ENCODE measurements at places on chromosomes 1 and 21.

GRCh38 chr21:29145354-29145782, 14.9 kb downstream of the MAP3K7CL start:
- DNase-seq: no peak

DNA sequence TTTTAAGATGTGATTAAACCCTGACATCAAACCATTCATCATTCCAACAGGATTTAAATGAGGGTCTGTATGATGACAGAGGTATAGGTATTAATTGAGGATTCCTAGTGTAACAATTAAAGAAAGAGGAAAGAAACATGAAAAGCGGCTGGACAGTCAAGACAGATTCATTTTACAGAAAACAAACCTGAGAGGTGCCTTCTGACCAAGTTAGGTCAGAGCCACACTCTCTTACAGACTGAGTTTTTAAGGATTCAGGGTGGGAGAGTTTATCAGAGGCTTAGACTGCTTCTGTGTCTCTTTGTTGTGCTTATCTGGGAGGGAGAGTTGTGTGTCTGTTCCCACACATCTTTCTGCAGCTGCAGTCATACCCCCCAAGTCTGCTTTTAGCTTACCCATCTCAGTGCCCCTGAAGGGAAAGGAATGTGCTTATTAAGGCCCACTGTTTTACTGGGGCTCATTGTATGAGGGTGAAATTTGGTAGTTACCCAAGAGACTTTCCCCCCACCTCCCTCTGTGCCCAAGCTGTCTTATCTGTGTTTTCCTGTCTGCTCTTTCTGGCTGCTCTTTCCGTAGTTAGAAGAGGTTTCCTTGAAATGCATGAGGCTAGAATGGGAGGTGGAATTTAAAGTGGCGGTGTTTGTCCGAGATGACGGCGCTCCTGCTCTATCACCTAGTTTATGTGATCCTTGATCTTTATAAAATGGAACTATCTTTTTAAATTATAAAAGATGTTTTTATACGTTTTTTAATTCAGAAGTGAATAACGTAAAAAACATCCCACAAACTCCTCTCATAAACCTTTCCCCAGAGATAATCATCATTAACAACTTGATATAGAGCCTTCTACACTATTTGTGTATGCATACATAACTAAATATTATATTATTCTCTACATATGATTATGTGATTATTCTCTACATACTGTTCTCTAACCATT, 96.0 kb upstream of the TNFSF4 start:
- no peak for DNase-seq

DNA sequence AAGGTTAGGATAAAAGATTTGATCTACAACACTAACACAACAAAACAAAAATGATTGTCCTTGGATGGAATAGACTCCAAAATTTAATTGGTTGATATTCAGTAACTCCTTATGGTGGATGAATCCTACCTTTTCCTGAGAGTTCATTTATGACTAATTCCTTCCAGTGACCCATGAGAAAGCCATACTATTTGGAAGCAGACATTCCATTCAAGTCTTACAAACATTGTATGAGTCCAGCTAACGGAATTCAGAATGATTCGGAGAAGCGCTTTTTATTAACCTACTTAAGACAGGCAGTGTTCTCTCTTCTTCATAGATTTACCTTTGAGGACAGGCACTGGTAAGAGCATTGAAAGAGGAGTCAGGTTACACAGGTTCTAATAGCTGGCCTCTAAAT, 155.6 kb upstream of the ZNF648 start:
- DNase-seq: no peak

DNA sequence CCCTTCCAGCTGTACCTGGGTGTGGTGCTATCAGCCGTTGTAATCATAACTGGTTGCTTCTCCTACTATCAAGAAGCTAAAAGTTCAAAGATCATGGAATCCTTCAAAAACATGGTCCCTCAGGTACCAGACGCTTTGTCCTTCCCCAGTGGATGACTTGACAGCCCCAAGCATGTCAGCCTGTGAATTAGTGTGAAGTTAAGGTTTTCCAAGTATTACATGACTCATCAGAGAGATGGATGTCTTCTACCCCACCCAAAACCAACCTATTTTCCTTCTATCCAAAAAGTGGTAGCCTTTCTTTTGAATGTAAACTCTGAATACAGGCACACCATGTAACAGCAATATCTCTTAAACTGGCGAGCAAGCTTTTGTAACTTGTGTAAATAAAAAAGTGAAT, 15.1 kb downstream of the ATP1A1 start:
- DNase-seq: no peak

GRCh38 chr1:114820392-114820791, 34.3 kb upstream of the SYCP1 start:
- DNase-seq: no peak

DNA sequence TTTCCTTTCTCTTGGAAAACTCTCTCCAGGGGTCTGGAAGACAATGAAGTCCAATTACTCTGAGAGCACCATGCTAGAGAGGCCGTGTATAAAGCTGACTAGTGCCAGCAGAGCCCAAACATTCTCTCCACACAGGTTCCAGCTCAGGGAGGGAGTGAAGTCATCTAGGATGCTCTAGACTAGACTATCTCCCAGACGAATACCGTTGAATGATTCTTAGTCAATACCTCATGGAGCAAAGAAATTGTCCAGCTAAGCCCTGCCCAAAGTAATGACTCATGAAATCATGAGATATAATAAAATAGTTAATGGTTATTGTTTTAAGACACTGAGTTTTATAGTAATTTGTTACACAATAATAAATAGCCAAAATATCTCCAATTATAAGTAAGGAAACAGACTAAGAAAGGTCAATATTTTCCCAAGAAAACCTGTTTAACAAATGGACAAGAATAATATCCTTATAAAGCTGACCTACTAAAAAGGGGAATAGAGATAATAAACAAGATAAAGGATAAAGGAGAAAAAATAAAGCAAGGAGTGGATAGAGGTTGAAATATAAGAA, 163.9 kb upstream of the LRRC7 start:
- DNase-seq: no peak

DNA sequence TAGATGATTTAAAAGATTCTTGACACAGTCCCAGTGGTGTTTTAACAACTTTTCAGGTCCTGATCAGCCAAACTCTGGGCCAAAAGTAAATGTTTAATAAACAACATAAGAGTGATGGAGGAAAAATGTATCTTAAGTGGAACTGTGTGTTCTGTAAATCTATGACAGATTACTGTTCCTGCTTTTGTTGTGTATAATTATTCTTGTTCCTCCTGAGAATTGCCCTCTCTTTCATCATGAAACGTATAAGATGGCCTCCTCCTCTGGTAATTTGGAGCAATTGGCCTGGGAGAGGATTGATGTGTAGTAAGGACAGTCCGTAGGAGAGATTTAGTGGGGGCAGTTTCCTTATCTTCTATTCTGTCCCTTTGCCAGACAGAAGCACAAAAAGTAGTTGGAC, 34.5 kb downstream of the GALNT2 start:
- no peak for DNase-seq

DNA sequence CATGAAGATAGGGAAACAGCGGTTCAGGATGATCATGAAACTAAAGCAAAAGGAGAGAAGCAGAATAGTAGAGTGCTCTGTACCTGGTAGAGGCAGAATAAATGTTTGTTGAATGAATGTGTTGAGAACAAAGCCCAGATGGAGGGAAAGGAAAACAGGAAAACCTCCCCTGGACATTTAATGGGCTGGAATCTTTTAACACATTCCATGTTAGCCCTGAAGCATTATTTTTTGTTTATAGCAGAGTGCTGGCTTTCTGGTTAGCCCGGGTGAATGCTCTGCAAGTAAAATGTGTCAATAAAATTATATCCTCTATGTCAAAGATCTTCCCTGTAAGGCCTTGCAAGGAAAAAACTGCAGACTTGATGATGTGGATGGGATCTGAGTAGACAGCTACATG, 60.2 kb downstream of the ABCA4 start:
- no peak for DNase-seq

DNA sequence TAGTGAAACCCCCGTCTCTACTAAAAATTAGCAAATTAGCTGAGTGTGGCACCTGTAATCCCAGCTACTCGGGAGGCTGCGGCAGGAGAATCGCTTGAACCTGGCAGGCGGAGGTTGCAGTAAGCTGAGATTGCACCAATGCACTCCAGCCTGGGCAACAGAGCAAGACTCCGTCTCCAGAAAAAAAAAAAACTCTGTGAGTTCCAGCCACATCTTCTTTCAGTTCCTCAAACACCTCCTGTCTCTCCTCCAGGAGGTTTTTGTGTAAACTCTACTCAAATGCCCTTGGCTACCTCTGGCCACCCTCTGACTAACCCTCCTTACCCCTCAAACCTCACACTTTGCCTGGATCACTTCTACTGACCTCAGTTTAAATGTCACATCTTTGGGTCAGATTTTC, 38.1 kb downstream of the RCSD1 start:
- DNase-seq: no peak

DNA sequence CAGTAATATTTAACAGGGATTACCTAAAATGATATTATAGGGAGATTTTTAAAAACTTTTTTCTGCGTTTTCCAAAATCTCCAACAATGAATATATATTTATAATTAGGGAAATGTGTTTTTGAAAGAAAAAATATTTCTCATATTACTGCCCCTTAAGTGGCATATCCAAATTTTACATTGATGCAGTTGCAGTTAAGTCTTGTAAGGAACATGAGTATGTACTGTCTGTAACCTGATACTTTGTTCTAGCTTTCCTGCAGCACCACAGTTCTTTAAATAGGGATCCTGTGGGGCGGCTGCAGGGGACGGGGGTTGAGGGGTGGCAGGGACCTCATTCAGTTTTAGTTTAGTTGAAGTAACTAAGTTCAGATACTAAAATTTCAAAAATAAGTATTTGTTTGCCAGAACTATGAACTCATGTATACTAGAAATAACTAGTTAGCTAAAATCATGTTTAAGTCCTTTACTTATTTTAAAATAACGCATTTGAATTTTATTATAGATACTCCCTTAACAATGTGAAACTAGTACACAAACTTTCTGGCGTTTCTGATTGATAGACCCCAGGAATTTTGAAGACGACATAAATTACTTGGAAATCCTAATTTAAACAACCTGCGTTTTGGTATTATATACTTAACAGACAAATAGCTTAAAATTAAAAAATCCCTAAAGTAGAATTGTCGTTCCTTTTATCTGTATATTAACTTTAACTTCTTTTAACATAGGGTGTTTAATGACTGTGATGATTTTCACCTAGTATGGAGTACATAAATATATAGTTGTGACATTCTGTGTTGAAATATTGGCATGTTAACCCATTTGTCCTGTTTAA, 639 bp upstream of the DNAJB4 start:
- DNase-seq: no peak

- peak; percentile 99 for DNase-seq
Measured at GRCh38 chr1:205301205-205301821, 20.2 kb downstream of the NUAK2 start.

GRCh38 chr1:211704543-211704942, 29.1 kb upstream of the NEK2 start:
- no peak for DNase-seq

GRCh38 chr1:60949826-60950197, 132.5 kb upstream of the NFIA start:
- DNase-seq: no peak

- DNase-seq: no peak
Measured at GRCh38 chr1:119924948-119925898, 28.9 kb upstream of the ADAM30 start.

GRCh38 chr1:71565262-71565661, 484.4 kb upstream of the ZRANB2 start:
- DNase-seq: no peak

GRCh38 chr1:29349871-29350491, 113.7 kb downstream of the PTPRU start:
- DNase-seq: no peak

GRCh38 chr1:93573940-93574469, 107.6 kb downstream of the BCAR3 start:
- no peak for DNase-seq

GRCh38 chr1:228011721-228012311, 5.0 kb downstream of the WNT3A start:
- no peak for DNase-seq

- DNase-seq: no peak
Measured at GRCh38 chr21:44477131-44477530, 21.8 kb downstream of the LRRC3 start.

DNA sequence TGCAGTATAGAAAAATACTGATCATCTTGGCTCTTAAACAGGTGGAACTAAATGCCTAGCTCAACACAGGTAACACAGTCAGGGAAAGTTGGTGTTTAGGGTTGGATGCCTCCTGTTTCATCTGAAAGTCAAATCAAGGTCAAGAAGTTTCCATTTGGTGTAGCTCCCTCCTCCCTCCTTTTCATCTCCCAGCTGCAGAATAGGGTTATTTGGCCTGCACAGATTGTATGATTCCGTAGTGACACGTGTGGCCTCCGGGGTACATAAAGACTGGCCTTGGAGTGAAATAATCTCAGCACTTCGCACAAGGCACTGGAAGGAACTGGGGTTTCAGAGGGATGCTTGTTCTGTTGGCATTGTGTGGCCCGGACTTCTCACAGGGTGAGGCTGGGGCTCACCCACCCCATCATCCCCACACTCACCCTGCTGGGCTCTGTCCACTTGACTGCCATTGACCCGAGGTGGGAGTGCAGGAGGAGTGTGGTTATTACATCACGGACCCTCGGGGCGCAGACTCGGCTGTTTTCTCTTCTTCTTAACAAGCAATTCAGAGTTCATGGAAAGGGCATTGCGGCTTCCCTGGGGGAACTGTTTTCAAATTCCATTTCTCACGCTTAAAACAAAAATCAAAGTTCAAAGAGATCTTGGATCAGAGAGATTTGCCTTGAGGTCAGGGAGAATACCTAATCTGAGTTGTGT, 18.4 kb downstream of the IGSF5 start:
- DNase-seq: no peak

DNA sequence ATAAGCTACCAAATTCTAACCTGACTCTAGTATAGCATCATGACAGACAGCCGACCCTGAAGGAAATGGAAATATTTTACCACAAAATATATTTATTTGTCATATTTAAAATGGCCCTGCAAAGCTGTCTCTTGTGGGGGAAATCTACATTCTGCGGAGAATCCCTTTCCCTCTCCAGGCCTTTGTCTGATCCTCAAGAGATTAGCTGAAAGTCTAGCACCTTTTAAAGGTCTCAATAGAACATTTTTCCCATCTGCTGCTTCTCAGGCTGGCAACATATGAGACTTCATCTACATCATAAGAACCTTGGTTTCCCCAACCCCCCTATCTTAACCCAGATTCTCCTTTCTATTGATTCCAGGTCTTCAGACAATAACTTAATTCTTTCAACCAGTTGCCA, 1.7 kb upstream of the OR11L1 start:
- DNase-seq: no peak

DNA sequence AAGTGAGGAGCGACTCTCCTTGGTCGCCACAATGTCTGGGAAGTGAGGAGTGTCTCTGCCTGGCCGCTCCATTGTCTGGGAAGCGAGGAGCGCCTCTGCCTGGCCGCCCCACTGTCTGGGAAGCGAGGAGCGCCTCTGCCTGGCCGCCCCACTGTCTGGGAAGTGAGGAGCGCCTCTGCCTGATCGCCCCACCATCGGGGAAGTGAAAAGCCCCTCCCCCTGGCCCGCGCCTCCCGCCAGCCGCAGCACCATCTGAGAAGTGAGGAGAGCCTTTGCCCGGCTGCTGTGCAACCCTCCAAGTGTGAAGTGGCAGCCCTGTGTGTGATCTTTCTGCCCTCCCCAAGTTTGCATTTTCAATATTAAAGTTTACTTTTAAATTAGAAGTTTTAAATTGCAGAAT, 95.0 kb upstream of the PPP2R5A start:
- DNase-seq: no peak
